ENCODE measurements at places on chromosomes 13 and 19.

DNA sequence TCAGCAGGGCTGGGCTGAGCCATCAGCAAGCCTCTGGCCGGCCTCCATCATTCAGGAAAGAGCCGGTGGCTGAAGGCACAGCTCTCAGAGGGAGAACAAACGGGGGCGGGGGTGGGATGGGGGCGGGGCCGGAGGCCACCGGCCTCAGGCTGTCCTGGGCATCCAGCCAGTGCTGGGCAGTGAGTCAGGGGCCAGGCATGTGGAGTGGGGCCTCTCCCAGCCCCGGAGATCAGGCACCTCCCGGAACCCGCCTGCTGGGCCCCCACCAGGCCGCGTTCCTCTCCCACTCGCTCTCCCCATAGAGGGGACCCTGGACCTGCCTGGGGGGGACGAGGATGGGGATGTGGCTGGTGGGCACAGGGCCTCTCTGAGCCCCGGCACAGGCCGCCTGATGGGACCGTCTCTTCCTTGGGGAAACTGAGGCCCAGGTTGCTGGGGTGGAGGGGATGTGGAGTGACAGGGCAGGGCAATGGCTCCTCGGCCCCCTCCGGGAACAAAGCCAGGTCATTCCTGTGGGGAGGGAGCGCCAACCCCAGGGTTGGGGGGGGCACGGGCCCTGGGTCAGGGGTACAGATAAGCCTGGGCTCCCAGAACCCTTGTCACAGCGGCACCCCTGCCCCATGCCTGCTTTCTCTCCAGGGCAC, 12.9 kb downstream of the SPC24 start:
- no peak for DNase-seq

DNA sequence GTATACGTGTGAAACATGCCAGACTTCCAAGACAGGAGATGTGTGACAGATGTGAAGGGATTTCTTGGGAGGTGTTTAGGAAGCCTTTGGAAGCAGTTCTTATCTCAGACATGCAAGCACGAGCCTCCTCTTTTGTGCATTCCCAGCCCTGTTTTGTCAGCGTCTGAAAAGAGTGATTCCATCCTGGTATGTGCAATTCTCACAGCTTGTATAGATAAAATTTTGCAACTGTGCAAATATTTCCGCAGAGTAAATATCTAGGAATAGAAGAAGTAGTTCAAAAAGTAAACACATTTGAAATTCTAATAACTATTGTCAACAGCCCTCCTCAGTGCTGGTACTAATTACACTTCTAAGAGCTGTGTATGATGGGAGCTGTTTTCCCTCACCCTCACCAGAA, 72.3 kb upstream of the C1QTNF9B start:
- no peak for DNase-seq

DNA sequence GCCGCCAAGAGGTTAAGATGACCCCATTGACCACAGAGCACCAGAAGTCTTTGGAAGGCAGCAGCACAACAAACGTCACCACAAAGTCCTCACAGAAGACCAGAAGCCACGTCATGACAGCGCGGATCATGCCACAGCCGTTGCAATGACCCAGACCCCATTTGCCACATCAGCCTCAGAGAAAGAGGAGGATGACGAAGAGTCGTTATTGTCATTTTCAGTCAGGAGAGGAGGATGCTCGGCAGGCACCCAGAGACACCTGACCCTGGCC, 29.6 kb upstream of the CD33 start:
- no peak for DNase-seq

- no peak for DNase-seq
Measured at GRCh38 chr19:33329736-33330135, 27.4 kb upstream of the CEBPA start.

GRCh38 chr13:74338341-74338740, 204.1 kb upstream of the KLF12 start:
- no peak for DNase-seq

GRCh38 chr13:102872131-102872530, 26.3 kb downstream of the ERCC5 start:
- no peak for DNase-seq

All from activated T-cell treated with anti-CD3 and anti-CD28 coated beads for 1 hour (primary cell).